ENCODE measurements at places on chromosomes 13 and 19.

DNA sequence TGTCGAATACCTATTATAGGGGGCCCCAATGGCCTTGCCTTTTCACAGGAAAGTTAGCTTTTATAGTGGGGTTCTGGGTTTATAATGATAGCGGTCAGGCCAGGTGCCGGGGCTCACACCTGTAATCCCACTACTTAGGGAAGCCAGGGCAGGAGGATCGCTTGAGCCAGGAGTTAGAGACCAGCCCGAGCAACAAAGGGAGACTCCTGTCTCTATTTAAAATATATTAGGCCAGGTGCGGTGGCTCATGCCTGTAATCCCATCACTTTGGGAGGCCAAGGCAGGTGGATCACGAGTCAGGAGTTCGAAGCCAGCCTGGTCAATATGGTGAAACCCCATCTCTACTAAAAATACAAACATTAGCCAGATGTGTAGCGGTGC, 7.3 kb downstream of the RPS11 start:
- no peak for DNase-seq

DNA sequence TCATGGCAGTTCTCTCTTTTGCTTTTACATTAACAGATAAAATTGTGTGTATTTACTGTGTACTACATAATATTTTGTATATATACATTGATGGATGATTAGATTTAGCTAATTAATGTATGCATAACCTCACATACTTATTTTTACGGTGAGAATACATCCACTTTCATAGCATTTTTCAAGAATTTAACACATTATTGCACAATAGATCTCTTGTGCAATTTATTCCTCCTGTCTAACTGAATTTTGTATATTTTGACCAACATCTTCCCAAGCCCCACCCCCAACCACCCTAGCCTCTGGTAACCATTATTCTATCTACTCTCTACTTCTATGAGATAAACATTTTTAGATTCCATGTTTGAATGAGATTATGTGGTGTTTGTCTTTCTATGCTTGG, 194.7 kb downstream of the RBM26 start:
- DNase-seq: no peak

GRCh38 chr19:37698216-37698615, 21.3 kb downstream of the ZNF607 start:
- no peak for DNase-seq

DNA sequence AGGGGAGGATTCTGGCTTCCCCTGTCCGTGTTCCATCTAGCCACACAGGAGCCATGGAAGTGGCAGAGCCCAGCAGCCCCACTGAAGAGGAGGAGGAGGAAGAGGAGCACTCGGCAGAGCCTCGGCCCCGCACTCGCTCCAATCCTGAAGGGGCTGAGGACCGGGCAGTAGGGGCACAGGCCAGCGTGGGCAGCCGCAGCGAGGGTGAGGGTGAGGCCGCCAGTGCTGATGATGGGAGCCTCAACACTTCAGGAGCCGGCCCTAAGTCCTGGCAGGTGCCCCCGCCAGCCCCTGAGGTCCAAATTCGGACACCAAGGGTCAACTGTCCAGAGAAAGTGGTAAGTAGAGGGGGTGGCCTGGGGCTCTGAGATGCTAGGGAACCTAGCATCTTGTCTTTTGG, 1.5 kb downstream of the BABAM1 start:
- DNase-seq: no peak

DNA sequence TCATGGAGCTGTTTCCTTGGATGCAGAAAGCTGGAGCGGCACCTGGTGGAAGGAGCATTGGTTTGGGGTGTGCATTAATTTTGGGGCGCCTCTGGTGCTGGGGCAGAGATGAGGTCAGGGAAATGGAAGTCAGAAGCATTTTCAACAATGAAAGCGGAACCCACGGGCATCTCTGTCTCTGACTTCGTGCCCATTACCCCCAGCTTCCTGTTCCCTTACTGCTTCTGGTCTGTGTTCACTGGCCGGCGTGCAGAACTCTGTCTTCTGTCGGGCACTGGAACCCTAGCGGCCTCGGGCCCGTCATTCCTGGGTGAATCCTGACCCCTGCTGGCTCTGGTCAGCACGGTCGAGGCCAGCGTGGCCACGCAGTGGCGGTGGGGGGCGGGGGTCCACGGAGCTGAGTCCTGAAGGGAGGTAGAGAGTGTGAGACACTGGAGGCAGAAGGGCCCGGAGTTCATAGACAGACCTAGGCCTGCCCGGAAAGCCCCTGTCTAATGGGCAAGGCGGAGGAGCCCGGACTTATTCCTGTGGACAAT, 7.9 kb upstream of the LINGO3 start:
- DNase-seq: peak; percentile 6

- no peak for DNase-seq
These were observed 840 bp upstream of the LILRA4 start for GRCh38 chr19:54339646-54340358.

DNA sequence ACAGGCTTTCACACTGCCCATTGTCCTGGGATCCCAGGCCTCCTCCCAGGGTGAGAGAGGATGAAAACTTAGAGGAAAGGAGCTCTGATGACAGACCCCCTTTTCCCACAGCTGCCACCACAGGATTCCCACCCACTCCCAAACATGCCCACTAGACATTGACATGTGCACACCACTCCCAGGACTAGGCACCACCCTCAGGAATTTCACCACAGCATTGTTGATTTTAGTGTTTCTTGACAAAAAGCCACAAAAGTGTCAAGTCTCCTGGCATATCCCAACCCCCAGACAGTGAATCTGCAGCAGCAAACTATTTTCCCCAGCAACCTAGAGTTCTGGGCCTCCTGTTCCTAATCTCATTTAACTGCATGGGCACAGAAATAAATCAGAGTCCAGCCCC, 10.1 kb downstream of the ZNF714 start:
- no peak for DNase-seq

- no peak for DNase-seq
These were observed 29.5 kb downstream of the COMP start for GRCh38 chr19:18761531-18762110.

DNA sequence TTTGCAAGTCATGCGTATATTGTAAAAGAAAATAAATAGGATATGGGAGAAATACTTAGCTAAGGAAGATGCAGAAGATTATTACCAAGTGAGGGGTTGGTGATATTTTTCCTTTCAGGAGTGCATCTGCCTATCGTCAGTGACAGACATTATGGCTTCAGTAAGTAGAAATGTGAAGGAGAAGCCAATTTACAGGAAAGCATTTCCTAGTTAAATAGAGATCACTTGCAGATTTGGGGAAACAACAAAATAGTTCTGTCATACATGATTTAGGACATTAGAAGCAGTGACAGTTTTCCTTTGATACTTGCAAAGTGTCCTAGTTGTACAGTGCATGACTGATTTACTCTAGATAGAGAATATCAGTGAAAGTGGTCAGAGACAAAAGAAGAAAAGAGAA, 747.8 kb upstream of the KLHL1 start:
- no peak for DNase-seq

DNA sequence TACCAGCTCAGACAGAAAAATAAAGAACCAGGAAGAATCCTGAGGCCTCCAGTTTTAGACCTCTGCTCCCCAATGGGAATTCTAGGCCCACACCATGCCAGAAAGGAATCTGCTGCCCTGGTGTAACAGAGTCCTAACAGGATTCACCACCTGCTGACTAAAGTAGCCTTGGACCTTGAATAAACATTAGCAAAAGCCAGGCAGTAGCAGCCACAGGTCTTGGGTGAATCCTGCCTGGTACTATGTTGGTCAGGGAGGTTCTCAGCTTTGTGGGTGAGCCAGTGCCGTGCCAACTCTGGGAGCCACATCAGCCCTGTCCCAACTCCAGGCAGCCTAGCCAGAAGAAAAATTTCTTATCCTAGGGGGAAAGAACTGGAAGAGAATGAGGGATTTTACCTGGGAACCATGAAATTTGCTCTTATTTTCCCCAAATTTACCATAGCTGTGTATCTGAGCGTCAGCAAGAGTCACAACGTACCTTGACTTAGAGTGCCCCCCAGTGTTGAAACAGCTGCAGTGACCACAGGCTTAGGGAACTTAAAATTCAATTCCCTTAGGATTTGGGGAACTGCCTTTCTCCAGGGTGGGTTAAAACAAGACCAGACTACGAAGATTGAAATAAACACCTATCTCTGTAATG, 1895.6 kb upstream of the PRR20A start:
- no peak for DNase-seq

DNA sequence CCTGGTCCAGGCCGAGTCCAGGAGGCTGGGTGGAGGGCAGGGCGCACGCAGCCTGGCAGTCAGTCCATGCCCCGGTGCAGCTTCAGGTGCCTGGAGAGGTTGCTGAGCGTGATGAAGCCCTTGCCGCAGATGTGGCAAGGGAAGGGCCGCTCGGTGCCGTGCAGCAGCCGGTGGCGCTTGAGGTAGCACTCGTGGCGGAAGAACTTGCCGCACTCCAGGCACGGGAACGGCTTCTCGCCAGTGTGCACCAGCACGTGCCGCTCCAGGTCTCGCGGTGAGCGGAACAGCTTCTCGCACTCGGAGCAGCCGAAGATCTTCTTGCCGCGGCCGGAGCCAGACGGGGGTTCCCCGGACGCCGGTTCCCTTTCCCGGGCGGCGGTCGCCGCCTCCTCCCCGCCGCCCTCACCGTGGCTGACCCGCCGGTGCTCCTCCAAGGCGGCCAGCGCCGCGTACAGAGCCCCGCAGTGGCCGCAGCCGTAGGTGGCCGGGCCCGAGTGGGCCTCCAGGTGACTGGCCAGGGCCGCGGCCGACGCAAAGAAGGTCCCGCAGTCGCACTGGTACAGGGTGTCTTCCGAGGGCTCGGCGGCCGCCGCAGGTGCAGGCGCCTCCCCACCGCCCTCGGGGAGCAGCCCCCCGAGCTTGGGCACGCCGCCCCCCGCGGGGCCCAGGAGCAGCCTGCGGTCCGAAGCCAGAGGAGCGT, 6.8 kb downstream of the FIZ1 start:
- no peak for DNase-seq

GRCh38 chr19:14615623-14616022, 32.7 kb downstream of the CLEC17A start:
- no peak for DNase-seq

DNA sequence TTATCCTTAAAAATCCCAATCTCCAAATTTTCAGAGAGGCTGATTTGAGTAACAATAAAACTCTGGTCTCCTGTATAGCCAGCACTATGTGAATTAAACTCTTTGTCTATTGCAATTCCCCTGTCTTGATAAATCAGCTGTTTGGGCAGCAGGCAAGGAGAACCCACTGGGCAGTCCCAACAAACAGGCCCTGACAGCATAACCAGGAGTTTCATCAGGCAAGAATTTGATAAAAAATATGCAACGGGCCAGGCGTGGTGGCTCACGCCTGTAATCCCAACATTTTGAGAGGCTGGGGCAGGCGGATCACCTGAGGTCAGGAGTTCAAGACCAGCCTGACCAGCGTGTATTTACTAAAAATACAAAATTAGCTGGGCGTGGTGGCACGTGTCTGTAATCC, 42.1 kb downstream of the STK24 start:
- DNase-seq: no peak

- DNase-seq: no peak
These were observed 6.0 kb downstream of the A1BG start for GRCh38 chr19:58346961-58347929.

DNA sequence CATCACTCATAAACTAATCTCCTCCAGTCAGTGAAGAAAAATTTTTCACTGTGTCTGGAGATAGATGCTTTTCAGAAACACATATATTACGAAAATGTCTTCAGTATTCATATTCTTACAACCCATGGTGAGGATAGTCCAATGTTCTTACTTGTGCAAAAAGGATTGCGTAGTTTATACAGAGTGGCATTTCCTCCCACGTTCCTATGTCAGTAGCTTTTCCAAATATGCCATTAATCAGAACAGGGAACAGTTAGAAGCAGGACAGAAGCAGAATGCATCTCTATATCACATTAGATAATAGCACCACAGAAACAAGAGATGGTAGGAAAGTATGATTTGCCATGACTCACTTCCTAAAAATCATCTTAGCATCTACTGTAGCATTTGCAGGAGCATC, 282.9 kb downstream of the SLITRK5 start:
- DNase-seq: no peak

DNA sequence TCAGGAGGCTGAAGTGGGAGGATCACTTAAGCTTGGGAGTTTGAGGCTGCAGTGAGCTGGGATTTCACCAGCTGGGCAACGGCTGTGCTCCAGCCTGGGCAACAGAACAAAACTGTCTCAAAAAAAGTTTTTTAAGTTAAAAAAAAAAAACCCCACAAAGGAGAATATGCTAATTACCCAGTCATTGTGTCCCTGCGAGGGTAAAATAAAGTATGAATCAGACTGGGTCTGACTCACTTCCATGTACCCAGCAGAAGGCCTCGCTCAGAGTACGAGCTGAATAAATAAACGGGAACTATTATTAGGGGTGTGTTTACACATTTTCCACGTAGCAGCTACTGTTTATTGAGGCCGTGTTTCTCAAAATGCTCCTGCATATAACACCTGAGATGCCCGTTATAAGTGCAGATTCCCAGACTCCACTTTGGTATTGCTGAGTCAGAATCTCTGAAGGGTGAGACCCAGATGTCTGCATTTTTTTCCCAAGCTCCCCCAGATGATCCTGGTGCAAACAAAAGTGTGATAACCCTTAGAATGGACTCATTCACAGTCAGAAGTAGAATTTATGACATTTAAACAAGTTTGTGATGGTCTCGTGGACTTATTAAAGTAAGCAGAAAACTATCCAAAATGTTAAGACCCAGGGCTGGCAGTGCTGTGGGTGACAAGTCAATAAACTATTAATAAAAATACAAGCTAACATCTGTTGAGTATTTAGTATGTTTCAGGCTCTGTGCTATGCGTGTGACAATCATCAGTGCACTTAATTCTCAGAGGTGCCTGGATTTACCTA, 28.2 kb downstream of the KCNC3 start:
- no peak for DNase-seq

GRCh38 chr19:4197625-4198466, 15.4 kb downstream of the ANKRD24 start:
- no peak for DNase-seq

GRCh38 chr13:109577191-109577700, 209.1 kb downstream of the IRS2 start:
- no peak for DNase-seq

- DNase-seq: no peak
These were observed 8.1 kb upstream of the LILRB4 start for GRCh38 chr19:54654447-54655321.

Data from fibroblast of skin of left biceps (primary cell).